SHP77 (cell line): ENCODE measurements at places on chromosomes 11 and 22.
A peak's percentile ranks its signal among the peaks of the same experiment; 100 is the strongest.

DNA sequence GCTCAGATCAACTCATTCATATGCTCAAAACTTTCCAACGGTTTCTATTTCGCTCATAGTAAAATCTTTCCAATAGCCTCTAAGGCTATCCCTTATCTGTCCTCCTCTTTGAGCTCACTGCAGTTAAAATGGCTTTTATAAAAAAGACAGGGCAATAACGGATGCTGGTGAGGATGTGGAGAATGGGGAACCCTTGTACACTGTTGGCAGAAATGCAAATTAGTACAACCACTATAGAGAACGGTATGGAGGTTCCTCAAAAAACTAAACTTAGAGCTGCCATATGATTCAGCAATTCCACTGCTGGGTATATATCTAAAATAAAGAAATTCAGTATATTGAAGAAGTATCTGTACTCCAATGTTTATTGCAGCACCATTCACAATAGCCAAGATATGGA, 345.6 kb downstream of the DLG2 start:
- DNase-seq: no peak

- DNase-seq: no peak
Measured at GRCh38 chr11:65353900-65354264, 669 bp upstream of the TIGD3 start.

DNA sequence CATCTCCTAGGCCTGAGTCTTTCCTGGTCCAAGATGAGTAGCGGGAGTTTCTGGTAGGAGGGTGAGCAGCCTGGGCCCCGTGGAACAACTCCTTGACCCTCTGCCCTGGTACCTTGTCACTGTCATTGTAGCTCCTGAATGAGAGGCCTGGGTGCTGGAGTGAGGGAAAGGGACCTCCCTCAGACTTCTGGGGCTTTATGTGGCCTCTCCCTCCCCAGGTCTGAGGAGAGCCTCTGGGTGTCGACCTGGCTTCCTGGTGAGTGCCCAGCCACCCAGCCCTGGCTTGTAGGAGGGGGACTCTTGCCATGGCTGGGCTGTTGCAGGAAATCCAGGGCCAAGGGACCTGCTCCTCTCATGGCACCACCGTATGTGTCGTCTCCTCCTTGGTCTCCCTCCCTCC, 3.9 kb downstream of the P2RY2 start:
- DNase-seq: no peak

- peak; percentile 61 for DNase-seq
Measured at GRCh38 chr11:83051760-83052671, 19.7 kb downstream of the RAB30 start.

- no peak for DNase-seq
Measured at GRCh38 chr11:105226091-105226490, 86.5 kb upstream of the CARD18 start.

- DNase-seq: no peak
Measured at GRCh38 chr22:47154621-47155081, 392.2 kb downstream of the TBC1D22A start.

GRCh38 chr22:36816636-36817524, at the start of gene PVALB:
Gene PVALB (minus strand): TSS chr22:36817035. CDS start chr22:36817005, 30 bp downstream.
- no peak for DNase-seq

DNA sequence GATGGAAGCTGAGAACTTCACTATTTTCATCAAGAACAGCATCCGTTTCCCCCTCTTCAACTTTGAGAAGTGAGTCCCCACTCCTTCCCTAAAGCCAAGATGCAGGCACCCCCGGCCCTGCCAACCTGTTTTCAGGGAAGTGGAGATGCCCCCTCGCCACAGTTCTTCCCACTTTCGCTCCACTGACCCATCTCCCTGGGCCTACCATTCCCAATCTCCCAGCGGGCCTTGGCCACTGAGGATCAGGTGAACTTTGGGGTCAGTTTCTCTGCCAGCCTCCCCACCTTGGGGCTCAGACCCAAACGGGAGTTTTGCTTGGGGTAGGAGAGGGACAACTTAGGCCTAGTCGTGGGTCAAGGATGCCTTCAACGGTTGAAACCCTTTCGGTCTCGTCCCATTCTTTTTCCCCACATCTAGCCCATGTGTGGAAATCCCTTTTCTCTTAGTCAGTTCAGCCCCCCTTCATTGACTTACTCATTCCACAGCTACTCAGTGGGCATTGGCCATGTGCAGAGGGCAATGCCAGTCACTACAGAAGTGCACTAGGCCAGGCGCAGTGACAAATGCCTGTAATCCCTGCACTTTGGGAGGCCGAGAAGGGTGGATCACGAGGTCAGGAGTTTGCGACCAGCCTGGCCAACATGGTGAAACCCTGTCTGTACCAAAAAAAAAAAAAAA, 10.6 kb downstream of the P2RX3 start:
- DNase-seq: no peak

DNA sequence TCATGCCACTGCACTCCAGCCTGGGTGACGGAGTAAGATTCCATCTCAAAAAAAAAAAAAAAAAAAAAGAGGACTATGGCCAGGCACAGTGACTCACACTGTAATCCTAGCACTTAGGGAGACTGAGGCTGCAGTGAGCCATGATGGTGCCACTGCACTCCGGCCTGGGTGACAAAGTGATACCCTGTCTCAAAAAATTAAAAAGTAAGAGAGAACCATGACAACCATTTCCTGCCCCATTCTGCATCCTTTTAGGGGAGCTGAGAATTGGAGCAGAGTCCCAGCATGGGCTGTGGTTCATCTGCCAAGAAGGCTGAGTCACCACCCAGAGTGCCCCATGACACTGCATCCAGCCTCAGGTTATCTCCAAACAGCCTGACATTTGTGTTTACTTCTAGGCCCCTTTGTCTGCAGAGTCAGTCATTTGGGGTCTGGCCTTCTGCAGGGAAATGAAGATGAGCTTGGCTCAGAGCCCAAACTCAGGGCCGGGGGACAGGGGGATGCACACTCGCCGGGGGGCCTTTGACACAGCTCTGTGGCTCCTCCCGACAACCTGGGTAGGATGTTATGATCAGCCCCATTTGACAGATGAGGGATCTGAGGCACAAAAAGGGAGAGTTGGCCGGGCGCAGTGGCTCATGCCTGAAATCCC, 4.7 kb downstream of the CSDC2 start:
- no peak for DNase-seq
